ENCODE measurements at places on chromosomes 12 and 14. TPM values are rescaled to one million over a fixed set of nuclear protein-coding genes. Genes with fewer than 3 reads are reported as not detected.

TRMT61A gene
- total RNA-seq: 5.6 TPM

KRT77 gene
- not detected for total RNA-seq

ART4 gene
- 5.6 TPM for total RNA-seq

CLMN gene
- 7.6 TPM for total RNA-seq

RFX4 gene
- not detected for total RNA-seq

B4GALNT3 gene
- 36.6 TPM for total RNA-seq

NFE2 gene
- total RNA-seq: 1.1 TPM

DNA sequence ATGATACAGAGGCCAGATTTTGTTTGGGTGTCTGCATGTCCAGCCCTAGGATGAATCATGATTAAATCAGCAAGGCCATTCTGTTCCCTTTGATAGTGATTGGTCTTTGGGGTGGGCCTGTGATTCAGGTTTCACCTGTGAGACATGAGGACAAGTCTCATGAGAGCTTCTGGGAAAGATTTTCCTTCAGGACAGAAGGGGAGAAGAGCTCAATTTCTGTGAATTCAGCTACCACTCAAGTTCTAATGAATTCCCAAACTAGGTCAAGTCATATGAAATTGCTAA is 73.4 kb downstream of the ZNF664 start:
- no peak for DNase-seq

GRCh38 chr12:3160081-3160480 is 82.9 kb downstream of the TSPAN9 start:
- no peak for DNase-seq

- no peak for DNase-seq
These were observed 71.1 kb upstream of the RASSF8 start for GRCh38 chr12:25887367-25887766.

- no peak for DNase-seq
These were observed 67.6 kb upstream of the SLC38A4 start for GRCh38 chr12:46893434-46893833.

DNA sequence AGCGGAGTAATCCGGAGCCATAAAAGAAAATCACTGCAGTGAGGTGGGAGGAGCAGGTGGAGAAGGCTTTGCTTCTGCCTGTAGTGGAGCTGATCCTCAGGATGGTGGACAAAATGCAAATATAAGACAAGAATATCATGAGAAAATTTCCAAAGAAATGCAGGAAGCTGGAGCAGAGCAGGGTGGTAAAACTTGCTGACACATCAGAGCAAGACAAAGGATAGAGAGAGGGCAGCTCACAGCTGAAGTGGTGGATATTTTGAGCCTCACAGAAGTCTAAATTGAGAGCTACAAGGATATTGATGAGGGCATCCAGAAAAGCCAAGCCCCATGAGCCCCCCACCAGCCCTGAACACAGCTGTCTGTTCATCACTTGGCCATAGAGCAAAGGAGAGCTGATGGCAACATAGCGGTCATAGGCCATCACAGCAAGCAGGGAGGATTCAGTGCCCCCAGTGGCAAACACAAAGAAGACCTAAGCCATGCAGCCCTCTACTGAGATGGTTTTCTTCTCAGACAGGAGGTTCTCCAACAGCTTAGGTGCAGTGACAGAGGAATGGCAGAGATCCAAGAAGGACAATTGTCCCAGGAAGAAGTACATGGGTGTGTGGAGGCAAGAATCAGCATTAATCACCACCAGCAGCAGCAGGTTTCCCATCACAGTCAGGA is 30.0 kb upstream of the ANP32D start:
- DNase-seq: no peak

DNA sequence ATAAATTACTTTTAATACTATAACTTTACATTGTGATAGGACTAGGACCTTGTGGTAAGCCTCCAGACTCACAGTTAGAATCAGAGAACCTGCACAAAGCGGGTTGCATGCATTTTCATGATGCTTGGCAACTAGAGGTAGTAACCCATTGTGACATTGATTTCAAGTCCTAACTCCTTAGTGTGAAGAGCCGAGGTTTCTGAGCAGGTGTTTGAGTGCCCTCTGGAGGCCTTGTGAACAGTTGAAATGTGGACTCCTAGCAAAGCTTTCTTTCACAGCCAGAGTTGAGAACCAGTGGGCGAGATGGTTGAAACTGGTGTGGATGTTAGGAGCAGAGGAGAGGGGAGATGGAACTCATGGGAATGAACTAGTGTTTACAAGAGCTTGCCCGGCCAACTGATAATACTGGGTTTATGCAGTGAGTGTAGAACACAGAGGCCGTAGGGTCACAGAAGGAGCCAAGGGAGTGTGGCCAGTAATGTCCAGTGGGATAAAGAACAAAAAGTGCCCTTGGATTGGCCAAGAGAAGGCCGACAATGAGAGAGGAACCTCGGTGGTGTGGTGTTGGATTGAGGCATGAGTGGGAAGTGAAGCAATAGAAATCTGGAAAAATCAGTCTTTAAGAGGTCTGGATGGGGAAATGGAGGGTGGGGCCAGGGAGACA is 10.9 kb downstream of the ZNF664 start:
- no peak for DNase-seq

DNA sequence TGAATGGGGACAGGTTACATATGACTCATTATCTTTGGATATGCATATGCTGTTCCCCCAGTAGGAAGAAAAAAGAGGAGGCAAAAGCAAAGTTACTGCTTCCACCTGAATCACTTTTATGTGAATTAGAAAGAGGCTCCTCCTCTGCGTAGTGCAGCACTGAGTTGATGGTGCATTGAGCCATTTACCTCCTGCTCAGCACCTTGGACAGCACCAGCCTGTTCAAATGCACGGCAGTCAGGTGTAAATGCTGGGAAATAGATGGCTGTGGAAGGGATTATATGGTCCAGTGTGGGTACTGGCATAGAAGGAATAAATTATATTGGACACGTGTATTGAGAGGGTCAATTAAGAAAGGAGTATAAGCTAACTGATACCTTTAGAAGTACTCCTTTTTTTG is 541.9 kb upstream of the SEL1L start:
- DNase-seq: peak; percentile 58

DNA sequence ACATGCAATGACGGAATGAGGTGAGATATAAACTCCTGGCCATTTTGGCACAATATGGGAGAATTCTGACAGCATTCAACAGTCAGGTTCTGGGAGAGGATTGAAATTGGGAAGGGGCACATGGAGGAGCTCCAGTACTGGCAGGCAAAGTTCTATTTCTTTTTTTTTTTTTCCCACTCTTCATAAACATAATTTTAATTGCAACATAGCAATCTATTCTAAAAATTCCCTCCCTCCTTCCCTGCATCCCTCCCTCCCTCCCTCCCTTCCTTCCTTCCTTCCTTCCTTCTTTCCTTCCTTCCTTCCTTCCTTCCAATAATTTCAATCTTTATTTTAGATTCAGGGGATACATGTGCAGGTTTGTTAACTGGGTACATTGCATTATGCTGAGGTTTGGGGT is 93.2 kb downstream of the PTCSC3 start:
- no peak for DNase-seq

DNA sequence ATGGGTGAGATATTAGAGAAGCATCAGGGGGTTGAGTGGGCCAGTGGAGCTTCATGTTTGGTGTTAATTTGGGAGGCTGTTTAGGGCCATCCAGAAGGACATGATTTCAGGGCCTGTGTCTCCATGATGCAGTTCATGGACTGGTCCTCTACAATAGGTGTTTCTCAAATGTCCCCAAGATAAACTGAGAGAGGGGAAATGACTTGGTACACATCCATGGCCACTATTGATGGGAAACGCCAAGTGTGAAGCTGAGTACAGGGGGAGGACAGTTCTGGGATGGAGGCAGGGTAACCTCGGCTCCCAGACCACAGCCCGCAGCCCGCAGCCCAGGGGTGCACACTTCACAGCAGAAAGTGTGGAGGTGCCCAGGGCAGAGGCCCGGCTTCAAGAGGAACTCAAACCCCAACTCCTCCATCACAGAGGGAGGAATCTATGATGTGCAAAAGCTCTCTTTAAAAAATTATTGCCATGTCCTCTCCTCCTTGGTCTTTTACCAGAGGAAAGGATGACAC is 33.3 kb downstream of the CACNA2D4 start:
- DNase-seq: no peak

GRCh38 chr14:42517806-42518500 is 911.3 kb downstream of the LRFN5 start:
- no peak for DNase-seq

DNA sequence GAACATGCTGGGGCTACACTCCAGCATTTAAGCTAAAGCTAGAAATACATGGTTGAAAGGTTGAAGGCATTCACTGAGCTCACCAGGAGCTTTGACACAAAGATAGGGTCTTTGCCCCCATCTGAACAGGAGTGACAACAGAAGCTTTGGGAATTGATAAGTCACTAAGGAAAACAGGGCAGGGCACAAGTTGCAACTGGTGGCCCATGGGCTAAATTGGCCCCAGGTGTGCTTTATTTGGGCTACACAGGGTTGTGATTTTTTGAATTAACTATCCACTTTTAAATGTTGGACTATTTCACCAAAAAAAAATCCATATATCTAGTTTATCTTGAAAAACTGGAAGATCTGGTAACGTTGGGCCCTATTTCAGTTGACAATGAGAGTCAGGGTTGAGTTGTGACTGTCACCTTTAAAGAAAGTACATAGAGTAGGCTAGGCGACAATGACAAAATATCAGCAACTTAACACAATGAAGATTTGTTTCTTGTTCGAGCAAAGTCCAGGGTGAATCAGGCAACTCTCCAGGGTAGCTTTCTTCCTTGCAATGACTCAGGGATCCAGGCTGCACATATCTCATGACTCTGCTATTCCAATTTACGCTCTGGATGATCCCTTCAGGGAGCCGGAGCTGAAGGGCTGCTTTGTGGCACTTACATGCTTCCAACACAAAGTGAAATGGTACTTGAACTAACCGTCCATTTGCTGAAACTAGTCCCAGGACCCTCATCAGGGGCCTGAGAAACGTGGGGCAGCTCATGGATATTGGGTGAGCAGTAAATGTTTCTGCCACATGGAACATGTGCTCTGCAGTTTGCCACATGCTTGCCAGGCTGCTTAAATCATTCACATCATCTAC is 13.3 kb upstream of the EIF4B start:
- no peak for DNase-seq

DNA sequence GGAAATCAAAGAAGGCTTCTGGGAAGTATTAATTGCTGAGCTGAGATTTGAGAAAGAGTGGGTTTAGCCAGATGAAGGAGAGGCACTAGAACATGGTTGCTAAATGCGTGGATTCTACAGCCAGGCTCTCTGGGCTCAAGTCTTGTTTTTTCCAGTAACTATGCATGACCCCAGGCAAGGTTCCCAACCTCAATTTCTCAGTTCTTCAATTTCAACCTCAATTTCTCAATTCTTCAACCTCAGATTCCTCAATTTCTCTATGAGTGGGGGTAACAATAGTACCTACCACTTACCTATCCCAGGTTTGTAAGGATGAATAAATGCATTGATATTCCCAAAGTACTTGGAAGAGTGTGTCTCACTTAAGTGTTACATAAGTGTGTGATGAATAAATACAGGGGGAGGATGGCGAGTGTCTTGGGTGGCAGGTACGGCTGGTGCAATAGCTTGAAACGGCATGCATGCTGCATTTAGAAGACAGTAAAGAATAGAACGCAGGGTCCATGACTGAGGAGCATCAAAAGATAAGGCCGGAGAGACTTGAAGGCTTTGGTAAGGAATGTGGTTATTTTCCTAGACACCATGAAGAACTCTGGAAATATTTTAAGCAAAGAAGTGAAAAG is 149.1 kb upstream of the ATP2B1 start:
- DNase-seq: no peak

- no peak for DNase-seq
These were observed 196.6 kb downstream of the EGLN3 start for GRCh38 chr14:33754261-33754660.

- DNase-seq: no peak
These were observed 28.6 kb downstream of the FIGNL2 start for GRCh38 chr12:51819736-51820525.

All from Right ventricle myocardium inferior (tissue), 1 donor.